ENCODE measurements at places on chromosomes 11 and 22.

GRCh38 chr11:10604798-10605197, 36.3 kb upstream of the LYVE1 start:
- DNase-seq = no peak

GRCh38 chr22:30922151-30922611, 46.4 kb downstream of the MORC2 start:
- DNase-seq = peak; percentile 60

GRCh38 chr22:46119729-46120419, 30.5 kb upstream of the PPARA start:
- no peak for DNase-seq

- no peak for DNase-seq
These were observed 150.1 kb upstream of the LRRC4C start for GRCh38 chr11:41609511-41609910.

DNA sequence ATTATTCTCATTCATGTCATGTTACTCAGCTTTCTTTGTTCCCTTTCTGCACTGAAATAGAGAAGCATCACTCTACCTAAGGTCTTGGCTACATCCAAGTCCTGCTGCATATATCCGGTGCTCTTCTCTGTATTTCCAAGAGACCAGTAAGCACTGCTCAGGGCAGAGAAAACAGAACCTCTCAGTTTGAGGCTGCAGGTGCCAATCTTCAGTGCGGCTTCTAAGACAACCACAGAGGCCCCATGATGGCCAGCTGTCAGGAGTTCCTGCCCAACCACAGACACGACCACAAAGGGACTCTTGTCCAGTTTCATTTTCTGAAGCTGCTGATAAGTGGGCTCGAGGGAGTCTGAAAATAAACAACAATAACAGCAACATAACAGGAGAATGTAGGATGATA, 378.4 kb upstream of the PITPNB start:
- DNase-seq = no peak

DNA sequence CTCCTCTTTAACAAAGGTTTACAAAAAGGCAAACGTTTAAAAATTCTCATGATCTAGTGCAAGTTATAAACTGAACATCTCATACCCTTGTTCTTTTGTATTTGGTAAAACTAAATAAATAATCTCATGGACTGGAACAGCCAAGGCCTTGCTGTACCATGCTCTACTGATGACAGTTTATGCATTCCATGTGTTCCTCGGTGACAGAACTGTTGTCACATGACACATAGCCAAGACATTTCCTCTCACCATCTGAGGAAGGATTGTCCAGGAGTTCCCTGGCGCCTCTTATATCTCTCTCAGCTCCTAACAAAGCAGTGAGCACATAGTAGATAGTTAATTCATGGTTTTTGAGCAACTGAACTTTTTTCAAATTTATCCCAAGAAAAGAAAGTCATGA, 12.6 kb downstream of the CCDC83 start:
- DNase-seq = no peak

DNA sequence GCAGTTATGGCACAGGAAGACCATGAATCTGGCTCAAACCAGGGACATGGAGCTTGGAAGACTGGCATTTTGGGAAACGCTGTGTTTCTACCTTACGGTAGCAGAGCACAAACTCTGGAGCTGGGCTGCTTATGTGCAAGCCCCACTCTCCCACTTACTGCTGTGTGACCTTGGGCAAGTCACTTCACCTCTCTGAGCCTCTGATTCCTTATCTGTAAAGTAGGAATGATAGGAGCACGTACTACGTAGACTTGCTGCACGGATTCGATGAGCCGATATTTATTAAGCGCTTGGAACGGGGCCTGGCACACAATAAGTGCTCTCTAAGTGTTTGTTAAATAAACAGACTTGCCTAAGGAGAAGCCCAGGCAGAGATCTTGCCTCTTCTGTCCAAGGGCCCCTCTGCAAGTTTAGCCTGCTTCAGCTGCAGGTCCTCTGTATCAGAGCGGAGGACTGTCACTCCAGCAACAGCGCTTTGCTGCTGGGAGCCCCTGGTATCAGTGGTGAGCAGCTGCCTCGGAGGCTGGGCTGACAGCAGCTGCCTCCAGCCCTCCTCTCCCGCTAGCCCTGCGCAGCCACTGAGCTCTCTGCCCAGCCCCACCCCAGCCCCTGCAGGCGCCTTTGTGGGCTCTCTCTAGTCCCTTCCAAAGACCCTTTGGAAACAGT, 96.9 kb upstream of the ANO1 start:
- no peak for DNase-seq

DNA sequence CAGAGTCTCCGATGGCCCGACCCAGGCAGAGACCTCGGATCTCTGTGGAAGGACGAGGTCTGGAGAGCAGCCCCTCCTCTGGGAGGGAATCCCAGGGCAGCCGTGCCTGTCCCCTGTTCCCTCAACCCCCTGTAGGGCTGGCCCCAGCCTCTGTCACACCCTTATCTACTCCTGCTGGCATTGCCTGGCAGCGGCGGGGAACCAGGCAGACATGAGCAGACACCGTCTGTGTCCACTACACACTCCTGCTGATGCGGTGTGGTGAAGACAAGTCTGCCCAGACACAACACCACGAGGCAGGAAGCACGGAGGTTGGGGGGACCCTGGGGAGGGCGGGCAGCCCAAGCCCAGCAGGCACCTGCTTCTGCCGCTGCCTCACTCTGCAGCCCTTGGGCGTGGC, 52.5 kb upstream of the A4GALT start:
- DNase-seq = no peak

DNA sequence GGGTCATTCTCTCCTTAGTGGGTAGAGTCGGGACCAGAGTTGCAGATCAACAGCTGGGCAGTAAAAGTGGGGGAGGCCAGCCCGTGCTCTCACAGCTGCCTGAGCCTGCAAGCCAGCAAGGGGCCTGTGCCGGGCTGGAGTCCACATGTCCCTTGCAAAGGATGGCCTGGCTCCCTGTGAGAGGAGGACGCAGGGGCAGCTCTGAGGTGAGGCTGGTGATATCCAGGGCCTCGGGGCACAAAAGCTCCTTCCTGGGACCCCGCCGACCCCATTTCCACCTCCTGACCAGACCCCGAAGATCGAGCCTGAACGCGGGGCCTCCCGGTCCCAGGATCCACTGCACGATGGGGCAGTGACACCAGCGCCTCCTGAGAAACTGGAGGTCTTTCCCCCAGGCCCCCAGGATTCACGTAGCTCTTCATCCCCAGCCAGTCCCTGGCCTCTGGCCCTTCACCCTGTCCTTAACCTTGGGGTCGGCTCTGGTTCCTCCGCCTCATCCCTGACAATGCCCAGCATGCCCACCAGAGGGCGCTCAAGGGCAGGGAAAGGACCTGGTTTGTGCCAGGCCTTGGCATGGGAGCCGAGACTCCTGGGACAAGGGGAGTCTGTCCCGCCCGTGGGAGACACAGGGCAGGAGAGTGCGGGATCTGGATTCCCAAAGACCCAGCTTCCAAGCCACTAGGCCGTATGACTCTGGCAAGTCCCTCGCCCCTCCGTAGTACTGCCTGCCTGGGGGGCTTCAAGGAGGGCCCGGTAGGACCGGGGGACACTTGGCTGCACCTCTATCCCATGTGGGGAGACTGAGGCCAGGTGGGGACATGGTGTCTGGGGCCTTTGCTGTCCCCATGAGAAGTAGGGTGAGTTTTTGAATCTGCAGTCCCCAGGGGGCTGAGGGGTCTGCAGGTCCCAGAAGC, 17.8 kb upstream of the WNT7B start:
- peak; percentile 76 for DNase-seq

DNA sequence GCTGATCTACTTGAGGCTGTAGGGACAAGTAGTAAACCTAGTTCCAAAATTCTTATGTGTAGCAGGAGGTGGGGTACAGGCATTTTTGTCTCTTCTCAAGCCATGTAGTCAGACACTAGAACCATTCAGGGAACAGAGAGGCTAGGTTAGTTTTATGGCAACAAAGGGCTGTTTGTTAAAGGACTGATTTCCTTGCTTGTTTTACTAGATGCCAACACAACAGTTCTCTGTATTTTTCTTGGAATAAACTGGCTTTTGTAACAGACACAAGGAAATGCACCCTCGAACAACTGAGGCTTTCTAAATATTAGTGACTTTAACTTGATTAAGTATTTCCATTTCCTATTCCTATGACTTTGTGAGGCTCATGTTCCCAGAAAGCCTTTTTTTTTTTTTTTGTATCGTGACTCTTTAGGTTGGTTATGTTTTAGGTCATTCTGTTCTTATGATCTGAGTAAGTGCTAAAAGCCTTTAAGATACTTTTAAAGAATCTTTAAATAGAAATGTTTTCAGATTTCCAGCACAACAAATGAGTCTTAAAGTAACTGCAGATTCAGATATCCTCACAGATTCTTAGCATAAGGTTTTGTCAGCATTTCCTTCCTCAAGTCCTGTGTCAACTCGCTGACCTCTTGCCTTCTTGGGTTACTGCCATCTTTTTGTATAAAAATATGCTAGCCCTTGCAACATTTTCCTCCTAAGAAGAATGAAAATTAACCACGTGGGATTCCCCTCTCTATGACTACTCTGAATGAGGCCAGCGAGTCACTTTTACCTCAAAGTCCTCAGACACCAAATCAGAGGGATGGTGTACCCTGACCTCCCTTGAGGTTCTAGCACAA, 92.5 kb downstream of the CCDC83 start:
- DNase-seq = no peak
